ENCODE measurements at places on chromosomes 4 and X.

DNA sequence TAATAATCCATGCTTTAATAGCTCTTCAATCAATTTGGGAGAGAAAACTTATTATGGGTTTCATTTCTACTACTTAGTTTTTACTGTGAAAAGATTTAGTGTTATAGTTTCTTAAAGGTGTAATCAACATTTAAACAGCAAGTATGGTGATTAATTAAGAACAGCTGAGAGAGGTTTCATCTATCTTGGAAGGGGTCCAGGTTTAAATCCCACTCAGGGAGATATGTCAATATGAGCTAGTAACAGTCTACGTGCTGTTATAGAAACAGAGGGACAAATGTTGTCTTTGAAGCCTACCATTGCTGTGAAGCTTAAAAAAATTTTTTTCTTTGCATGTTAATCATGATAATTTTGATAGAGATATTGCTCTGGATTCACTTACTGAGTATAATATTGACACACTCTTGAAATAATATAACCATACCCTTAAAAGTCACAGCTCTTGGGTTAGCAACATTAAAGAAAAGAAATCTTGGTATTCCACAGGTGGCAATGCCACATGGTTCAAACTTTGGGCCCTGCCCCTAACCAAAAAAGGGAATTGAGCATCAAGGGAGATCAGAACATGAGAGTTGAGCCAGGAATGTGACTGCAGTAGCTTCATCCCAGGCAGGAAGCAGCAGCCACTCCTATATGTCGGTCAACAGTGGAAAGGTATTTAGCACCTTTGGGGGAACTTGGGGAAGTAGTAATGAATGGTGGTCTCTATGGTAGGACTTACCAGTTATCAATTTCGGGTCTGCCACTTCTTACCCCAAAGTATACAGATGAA lies 107.8 kb downstream of the ANK2 start:
- no peak for DNase-seq

GRCh38 chr4:112358952-112359749 lies 62.0 kb downstream of the ALPK1 start:
- DNase-seq = no peak

DNA sequence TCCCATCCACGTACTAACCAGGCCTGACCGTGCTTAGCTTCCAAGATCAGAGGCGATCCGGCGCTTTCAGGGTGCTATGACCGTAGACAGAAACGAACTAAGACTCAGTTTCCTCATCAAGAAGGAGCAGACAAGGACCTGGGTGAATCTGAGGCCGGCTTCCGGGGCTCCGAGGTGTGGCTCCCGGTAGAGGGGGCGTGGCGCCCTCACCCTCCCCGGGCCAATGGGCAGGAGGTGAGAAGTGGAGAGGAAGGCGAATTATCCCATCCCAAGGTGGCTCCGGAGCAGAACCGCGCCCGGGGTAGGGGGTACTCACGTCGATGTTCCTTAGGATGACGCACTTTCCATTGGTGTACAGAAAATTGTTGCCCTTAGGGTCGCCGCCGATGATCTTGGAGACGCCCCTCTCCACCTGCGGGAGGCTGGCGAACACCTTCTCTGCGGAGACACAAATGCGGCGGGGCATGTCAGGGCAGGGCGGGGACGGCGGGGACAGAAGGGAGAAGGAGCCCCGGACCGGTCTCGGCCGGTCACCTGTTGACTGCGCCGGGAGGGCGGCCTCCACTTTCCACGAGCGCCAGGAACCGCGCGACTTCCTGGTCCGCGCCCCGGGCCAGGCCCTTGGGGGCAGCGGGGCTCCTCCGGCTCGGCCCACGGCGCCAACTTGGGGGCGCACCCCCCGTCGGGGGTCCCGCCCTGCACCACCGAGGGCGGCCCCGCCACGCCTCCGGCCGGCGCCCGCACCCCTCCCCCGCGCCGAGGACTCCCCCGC lies 616 bp downstream of the WDR1 start:
- peak; percentile 73 for DNase-seq

GRCh38 chr4:176360446-176360845 lies 40.7 kb downstream of the SPCS3 start:
- DNase-seq = no peak

DNA sequence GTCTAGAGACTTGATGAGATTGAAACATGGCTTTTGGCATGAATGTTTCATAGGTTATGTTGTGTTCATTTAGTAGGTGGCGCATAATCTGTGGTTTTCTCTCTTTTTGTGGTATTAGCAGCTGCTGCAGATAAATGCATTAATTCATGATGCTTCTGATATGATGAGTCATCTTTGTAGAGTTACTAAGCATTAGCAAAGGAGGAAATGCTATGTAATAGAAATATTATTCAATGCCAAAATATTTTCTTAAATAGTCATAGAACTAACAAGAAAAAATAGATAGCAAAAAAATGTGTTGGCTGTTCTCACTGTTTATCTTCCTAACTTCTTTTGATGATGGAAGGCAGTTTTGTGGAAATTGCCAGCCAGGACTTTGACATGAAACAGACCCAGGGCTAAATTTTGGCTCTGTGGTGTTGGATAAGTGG lies 3.6 kb downstream of the ZXDB start:
- DNase-seq = no peak

- peak; percentile 99 for DNase-seq
Observed at GRCh38 chr4:25993395-25994185, 79.6 kb downstream of the SMIM20 start.

GRCh38 chrX:23659339-23659738 lies 8.0 kb upstream of the PRDX4 start:
- peak; percentile 49 for DNase-seq

DNA sequence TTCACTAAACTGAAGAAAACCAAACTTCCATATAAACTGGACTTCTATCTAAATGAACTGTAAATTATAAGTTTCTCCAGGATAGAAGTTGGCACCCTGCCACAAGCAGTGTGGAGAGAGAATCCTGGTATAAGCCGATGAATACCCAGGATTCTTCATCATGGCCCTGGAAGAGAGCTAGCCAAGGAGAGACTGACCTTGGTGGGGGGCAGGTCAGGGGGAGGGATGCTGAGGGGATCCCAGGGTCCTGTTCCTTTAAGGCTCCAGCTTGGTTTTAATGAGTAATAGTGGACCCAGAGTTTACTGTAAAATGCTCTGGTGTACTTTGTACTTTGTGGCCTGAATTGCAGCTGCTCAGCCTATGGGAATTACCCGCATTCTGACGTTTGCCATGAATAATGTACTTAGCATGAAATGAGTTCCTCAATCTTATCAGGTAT lies 16.9 kb downstream of the RASSF6 start:
- no peak for DNase-seq

GRCh38 chr4:19947349-19947748 lies 304.4 kb upstream of the SLIT2 start:
- no peak for DNase-seq
